Hematopoietic multipotent progenitor cell treated with erythropoietin and hydrocortisone succinate and interleukin-3 and kit ligand, for 4 days (in vitro differentiated cells): ENCODE measurements at places on chromosomes 3 and 15.

DNA sequence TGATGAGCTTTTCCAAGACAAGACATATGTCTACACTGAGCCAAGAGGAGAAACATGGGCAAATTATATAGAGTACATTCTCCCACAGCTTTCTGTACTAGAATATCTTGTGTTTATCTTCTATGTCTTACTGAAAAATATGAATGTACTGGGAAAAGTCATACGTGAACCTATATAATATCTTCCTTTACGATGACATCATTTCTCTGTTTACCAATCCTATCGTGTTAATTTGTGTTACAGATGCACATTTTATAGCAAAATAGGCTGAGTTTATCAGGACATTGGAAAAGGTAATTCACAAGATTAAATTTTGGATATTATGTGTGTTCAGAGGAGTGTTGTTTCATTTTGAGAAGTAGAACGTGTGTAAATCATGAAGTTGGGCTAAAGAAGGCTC is 452.5 kb upstream of the THRB start:
- DNase-seq, result no peak

DNA sequence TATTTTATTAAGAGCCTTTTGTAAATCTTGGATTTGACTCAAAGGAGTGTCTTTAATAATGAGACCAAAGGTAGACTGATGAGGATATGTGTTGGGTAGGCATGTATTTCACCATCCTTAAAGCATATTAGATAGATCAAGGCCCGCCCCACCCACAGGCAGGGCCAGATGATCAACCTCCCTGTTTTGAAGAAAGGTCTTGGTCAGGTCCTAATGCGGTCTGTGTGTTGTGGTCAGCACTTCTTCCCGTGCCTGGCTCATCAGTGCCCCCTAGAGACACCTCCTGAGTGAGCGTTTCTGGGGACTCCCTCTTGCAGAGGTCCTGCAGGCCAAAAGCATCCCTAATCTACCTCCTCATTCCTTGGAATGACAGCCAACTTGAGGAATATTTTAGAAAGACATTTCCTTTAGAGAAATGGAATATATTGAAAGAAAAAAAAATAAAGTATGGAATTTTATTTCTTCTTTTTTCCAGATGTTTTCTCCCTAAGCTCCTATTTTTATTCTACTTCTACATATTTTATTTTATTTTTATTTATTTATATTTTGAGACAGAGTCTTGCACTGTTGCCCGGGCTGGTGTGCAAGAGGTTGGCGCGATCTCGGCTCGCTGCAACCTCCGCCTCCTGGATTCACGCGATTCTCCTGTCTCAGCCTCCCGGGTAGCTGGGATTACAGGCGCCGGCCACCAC is 6.0 kb downstream of the TM4SF4 start:
- DNase-seq, result peak; percentile 89

DNA sequence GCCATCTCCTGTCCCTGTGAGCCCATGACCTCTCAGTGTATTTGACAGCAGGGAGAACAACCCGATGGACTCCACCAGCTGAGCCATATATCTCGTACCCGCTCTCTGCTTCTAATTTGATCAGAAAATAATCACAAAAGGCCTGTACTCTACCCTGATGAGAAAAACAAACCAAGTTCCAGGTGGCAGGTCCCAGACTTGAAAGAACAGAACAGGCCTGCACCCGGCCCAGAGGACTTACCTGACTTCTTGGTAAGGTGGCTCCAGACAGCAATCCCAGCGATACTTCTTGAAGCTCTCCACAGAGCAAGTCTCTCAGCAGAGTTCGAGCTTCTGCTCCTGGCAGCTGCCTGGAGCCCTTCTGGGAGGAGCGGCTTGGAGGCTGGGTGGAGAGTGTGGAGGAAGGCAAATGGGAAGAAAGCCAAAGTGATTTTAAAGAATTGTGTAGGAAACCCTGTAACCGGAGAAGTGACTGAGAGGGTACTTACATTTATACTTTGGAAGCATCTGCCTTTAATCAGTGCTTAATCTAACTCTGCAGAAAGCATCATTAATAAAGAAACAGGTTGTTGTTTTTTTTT is 91.6 kb downstream of the SCN11A start:
- no peak for DNase-seq

DNA sequence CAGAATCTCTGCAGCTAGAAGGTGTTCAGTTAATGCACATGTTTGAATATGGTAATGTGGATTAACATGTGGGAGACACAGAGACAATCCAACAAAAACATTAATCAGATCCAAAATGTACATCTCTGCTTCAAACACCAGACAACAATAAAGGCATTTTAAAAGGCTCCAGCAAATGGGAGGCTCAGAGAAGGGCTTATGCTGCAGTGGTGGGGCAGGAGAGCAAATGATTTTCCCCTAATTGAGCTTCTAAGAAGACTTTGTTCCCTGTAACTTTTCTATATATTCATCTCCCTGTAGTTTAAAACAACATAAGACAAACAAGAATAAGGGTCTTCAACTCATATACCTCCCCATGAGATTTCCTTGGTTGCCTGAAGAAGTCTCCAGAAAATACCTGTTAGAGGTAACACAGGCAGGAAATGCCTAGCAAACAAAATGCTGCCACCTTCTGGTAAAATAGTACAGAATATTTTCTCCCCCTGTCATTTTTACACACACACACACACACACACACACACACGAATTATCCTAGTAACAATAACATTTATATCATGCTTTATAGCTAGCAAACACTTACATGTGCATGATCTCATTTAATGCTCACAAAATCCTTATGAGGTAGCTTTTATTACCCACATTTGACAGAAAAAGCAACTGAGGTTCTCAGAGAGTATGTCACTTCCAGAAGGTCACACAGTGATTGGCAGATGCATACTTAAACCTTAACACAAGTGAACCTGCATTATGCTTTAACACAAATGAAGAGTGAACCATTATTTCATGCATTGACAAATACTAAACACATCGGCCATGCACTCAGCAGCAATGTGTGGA is 123.4 kb upstream of the MB21D2 start:
- peak; percentile 61 for DNase-seq

- no peak for DNase-seq
These were observed 34.6 kb upstream of the FGD5 start for GRCh38 chr3:14784087-14784681.

DNA sequence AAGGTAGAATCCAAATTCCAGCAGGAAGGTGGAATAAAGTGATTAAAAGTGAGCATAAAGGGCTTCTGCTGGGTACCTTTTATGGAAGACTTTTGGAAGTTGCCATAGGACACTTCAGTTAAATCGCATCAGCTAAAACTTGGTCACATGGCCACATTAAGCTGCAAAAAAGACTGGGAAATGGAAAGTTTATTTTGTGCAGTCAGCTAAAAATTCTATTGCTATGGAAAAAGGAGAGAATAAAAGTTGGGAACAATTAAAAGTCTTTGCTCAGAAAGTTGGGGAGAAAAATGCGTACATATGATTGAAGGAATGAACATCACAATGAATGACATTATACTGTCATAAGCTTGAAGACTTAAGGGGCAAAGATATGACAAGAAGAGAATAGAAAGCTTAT is 49.3 kb downstream of the FGF7 start:
- no peak for DNase-seq

GRCh38 chr15:39016706-39017105 is 452.1 kb upstream of the RASGRP1 start:
- DNase-seq, result no peak

- no peak for DNase-seq
These were observed 611.9 kb upstream of the CCDC54 start for GRCh38 chr3:106765342-106765741.

DNA sequence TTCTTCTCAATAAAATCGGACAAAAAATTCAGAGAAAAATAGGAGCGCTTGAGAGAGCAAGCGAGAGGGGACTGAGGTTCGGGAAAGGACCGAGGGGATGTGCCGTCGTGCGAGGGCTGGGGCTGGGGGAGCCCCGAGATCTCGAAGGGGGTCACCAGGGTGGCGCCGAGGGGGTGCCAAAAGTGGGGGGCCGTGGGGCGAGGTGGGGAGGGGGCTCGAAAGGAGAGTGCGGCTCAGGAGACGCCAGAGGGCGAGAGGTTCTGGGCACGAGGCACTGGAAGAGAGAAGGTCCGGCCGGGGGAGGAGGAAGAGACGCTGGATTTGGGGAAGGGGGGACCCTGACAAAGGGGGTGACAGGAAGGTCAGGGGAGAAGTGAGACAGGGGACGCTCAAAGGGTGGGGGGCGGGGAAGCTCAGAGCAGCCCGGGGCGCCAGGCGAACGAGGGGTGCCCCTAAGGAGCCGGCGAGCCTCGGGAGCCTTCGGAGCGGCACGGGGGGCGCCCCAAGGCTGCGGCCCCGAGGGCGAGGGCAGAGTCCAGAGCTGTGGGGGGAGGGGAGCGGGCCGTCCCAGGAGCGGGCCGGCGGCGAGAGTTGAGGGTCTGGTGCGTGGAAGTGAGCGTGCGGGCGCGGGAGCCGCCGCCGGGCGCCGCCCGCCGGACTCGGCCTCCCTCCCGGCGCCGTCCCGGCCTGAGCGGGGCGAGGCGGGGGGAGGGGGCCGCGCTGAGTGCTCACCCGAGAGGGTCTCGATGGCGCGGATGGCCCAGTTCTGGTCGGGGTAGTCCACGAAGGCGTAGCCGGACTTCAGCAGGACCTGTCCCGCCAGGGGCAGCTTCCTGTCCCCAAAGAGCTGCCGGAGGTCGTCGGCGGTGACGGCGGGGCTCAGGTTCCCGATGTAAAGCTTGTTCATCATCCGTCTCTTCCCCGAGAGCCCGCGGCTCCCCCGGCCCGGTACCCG is 514 bp downstream of the IGF2BP2 start:
- DNase-seq, result peak; percentile 57

DNA sequence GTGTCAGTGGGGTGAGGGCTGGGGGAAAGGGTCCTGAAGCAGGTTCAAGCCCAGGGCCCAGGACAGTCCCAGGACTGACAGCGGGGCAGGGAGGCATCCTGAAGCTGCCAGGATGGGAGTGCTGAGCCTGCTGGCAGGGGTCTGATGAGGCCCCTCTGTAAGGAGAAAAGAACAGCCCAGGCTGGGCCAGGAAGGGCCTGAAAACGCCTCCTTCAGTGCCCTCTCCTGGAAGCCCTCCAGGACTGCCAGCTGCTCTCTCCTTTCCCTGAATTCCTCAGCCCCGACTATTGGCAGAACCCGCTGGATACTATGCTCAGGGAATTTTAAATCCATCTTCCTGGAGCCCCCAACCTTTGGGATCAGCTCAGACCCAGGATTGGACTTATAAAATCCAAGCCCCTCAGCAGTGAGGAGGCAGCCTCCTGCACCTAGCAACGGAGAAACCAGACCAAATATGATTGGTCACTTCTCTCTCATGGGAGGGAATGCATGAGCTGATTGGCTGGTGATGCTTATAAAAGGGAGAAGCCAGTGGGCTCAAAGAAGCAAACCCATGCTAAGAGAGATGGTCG is 203.5 kb upstream of the LINGO1 start:
- DNase-seq, result peak; percentile 56

GRCh38 chr15:39171944-39172368 is 408.9 kb upstream of the THBS1 start:
- DNase-seq, result peak; percentile 86

DNA sequence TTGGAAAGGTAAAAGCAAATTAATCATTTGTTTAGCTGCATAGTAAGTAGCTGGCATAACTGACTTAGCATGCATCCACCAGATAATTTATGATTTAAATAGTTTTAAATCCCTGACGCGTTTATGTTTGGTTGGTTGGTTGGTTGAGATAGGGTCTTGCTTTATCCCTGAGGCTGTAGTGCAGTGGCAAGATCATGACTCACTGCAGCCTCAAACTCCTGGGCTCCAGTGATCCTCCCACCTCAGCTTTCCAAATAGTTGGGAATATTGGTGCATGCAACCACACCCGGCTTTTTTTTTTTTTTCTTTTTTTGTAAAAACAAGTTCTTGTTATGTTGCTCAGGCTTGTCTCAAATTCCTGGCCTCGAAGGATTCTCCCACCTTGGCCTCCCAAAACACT is 263.4 kb downstream of the MCTP2 start:
- DNase-seq, result no peak

DNA sequence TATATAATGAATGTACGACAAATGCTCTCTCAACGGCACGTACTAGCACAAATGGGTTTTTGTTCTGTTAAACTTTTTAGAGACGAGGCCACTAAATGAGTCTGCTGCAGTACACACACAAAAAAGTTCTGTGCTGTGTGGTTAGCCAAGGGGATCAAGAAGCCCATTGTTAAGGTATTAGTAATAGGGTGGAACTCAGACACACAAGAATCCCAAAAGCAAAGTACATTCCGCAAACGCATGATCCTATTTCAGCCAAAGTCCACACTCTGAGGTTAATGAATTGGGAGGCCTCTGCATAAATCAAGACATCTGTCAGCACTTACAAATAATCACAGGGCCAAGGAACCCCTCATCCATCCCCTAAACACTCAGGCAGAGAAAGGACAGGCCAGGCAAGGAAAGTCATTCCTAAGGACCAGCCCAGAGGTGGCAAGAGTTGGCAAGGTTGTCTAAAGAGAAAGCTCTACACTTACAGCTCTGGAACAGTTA is 12.1 kb downstream of the OSBPL10 start:
- no peak for DNase-seq

GRCh38 chr15:80105193-80105592 is 45.7 kb downstream of the ZFAND6 start:
- no peak for DNase-seq

DNA sequence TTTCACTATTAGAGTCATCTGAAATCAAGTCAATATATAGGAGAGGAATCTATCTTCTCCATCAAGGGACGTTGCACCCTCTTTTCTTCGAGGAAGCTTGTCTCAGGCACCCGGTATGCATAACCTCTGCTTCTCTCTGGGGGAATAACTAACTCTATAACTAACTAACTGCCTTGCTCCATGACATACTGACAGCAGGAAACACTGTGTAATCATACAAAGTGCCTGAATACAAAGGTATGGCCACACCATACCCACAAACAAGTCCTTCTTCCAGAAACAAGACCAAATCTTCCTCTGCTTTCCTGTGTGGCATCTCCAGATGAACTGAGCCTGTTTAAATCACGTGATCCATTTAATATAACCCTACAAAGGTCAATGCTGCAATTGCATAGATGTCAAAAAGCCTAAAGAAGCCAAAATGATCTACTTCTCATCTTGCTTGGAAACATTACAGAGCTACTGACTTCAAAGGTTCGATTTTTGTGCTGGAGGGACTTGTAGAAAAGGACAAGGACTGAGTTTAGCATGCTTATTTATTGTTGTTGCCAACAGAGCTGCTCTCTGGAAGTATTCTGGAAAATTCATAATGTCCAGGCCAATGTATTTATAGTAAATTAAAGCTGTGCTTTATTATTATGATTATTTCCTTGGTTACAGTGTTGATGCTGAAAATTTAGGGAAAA is 380.5 kb downstream of the FOXP1 start:
- DNase-seq, result no peak

GRCh38 chr3:140559546-140559945 is 118.3 kb upstream of the TRIM42 start:
- no peak for DNase-seq

- no peak for DNase-seq
These were observed 26.7 kb downstream of the PIK3CA start for GRCh38 chr3:179174898-179175297.

- DNase-seq, result no peak
These were observed 11.1 kb downstream of the HCLS1 start for GRCh38 chr3:121649645-121650044.
